ENCODE measurements at places on chromosomes 2 and 18. TPM values are rescaled to one million over a fixed set of nuclear protein-coding genes. Genes with fewer than 3 reads are reported as not detected.
A peak's percentile ranks its signal among the peaks of the same experiment; 100 is the strongest.

DNA sequence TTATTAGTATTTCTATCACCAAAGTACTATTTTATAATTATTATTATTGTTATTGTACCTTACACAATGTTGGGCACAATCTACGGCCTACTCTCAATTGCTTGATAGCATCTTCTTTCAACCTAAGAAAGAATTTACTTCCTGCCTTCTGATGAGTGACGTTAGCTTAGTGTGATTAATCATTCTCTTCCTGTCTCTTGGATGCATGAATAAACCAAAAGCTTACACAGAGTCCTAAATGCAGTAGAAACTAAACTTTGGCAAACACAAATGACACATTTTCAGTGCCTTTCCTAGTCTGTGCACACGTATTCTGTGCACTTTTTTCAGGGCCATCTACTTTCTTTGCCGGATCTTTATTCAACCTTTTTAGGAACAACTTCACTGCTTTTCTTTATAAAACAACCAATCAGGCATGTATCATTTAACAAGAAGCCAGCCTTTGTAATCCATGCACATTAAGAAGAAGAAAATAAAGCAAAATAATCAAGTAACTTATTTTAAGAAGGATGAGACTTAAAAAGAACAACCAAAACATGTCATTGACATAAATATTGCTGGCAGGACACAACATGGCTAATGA lies 19.1 kb downstream of the TRAK2 start:
- H3K4me3 ChIP-seq, result no peak overlapping the region
- no peak for DNase-seq
- no peaks in the 10 kb centered on the region for H3K36me3 ChIP-seq
- peak overlapping the region; percentile 40 for H3K27ac ChIP-seq
- peaks cover 24% of the 10 kb centered on the region for H3K4me1 ChIP-seq

DNA sequence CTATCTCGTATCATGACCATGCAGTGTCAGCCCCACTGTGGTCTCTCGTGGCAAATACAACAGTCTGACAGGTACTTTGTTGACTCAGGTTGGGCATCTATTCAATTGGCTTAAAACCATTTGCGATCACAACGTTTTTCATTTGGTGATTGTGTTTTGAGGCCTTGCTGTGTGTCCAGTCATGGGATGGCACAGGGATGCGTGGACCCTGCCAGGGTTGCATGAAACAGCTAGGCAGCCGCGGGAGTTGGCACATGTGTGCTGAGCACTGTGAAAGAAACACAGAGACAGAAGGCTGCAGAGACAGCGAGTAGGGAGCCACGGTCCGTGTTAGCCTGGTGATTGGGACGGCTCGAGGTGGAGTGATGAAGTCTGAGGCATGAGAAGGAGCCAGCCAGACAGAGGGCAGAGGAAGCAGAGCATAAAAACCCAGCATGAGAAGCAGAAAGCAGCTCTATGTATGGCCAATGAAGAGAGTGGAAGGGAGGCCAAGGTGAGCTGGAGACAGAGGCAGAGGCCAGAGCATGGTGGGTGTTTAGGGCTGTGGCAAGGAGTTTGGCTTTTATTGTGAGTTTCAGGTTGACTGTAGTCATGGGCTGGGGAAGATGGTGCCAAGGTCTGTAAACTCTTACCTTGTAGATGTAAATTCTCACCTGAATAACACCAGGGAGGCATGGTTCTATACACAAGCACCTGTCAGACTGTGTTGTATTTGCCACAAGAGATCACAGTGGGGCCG lies 31.8 kb upstream of the IL1R1 start:
- H3K27me3 ChIP-seq, result no peaks in the 10 kb centered on the region
- no peak overlapping the region for H3K27ac ChIP-seq
- H3K4me1 ChIP-seq, result peaks cover 10% of the 10 kb centered on the region
- H3K36me3 ChIP-seq, result no peaks in the 10 kb centered on the region

- peak; percentile 83 for DNase-seq
- H3K4me1 ChIP-seq, result peaks cover 97% of the 10 kb centered on the region
- H3K36me3 ChIP-seq, result no peaks in the 10 kb centered on the region
- no peak overlapping the region for H3K4me3 ChIP-seq
- H3K27me3 ChIP-seq, result no peaks in the 10 kb centered on the region
Observed at GRCh38 chr2:239226677-239227581, 173.9 kb downstream of the HDAC4 start.

Gene SPDYA
- 1.1 TPM for total RNA-seq

Gene IL1F10
- not detected for total RNA-seq

- DNase-seq, result peak; percentile 90
- H3K27me3 ChIP-seq, result no peaks in the 10 kb centered on the region
- peaks cover 6% of the 10 kb centered on the region for H3K4me1 ChIP-seq
- peak overlapping the region; percentile 94 for H3K27ac ChIP-seq
- H3K4me3 ChIP-seq, result peak overlapping the region; percentile 74
- H3K36me3 ChIP-seq, result no peaks in the 10 kb centered on the region
Observed at GRCh38 chr18:76496194-76496890, 1.3 kb upstream of the ZNF516 start.

GRCh38 chr2:168734199-168734760 lies 68.2 kb upstream of the NOSTRIN start:
- H3K27me3 ChIP-seq, result no peaks in the 10 kb centered on the region
- H3K4me1 ChIP-seq, result no peaks in the 10 kb centered on the region
- DNase-seq, result no peak
- H3K27ac ChIP-seq, result no peak overlapping the region

DNA sequence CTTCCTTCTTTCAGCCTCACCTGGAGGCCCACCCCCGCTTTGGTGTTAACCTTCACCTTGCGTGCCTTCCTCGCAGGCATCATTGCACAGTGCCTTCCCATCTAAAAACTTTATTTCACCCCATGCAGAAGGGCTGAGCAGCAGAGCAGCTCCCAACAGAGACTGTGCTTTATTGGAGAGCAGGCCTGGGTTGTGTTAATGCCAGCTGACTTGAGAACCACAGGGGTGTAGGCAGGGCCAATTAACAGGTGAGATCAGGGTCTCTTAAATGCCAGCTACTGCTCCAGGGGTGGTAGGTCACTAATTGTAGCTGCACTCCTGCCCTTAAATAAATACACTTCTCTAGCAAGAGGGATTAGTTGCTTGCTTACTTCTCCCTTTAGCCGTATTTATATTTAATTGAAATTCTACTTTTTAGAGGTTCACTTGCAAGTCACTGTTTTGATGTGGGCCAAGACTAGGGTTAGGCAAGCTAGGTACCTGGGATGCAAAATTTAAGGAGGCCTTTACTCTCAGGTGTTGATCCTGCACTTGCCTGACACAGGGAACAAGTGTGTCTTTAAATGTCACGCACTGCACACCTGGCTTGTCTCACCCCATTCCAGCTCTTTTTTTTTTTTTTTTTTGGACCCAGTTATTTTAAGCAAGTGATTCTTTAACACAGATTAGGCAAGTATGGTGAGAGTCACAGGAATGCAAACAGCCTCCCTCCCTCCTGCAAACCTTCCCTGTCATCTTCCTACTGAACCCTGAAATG lies 54.5 kb downstream of the LYPD1 start:
- H3K36me3 ChIP-seq, result no peaks in the 10 kb centered on the region
- H3K4me1 ChIP-seq, result no peaks in the 10 kb centered on the region
- H3K27ac ChIP-seq, result no peak overlapping the region
- no peak for DNase-seq
- H3K27me3 ChIP-seq, result no peaks in the 10 kb centered on the region
- H3K4me3 ChIP-seq, result no peak overlapping the region

DNA sequence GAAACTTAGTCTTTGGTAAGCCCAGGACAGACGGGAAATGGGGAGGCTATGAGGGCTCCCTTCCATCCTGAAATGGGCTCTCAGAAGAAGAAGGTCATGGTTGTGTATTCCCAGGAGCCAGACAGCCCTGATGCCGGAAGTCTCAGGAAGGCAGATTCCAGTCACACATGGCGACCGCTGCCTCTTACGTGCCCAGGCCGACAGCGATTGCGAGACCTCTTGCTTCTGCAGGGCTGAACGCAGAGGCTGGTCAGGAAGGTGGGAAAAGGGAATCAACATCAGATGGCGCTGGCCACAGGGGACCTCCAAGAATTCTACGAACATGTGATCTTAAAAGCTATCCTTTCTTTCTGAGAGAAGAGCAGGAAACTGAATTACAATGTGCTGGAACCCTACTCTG lies 22.8 kb upstream of the SH3BP4 start:
- H3K27ac ChIP-seq, result no peak overlapping the region
- no peak overlapping the region for H3K4me3 ChIP-seq
- no peaks in the 10 kb centered on the region for H3K27me3 ChIP-seq
- H3K36me3 ChIP-seq, result no peaks in the 10 kb centered on the region
- H3K4me1 ChIP-seq, result no peaks in the 10 kb centered on the region

DNA sequence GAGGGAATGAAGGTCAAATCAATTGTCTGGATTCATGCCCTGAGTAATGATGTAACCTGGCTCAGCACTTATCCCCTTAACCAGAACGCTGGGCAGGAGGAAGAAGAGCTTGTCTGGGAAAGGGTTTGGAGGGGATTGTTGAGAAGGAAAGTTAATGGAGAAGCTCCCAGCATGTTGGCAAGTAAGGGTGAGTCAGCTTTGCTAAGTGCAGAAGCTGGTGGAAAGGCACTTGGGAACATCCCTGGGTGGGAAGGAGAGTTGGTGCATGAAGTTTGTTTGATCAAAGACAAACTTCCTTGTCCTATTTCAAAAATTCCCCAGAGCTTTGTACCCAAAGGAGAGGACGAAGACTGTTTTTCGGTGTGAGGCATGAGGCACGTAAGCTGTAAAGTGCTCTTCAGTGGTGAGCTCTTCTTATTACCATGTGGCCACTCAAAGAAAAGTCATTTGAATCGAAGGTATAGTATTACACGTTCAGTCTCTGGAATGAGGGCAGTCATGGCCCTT lies 17.6 kb upstream of the DAW1 start:
- H3K27me3 ChIP-seq, result no peaks in the 10 kb centered on the region
- H3K36me3 ChIP-seq, result no peaks in the 10 kb centered on the region
- no peak overlapping the region for H3K4me3 ChIP-seq
- DNase-seq, result no peak
- no peak overlapping the region for H3K27ac ChIP-seq
- H3K4me1 ChIP-seq, result no peaks in the 10 kb centered on the region

- H3K27me3 ChIP-seq, result no peaks in the 10 kb centered on the region
- H3K27ac ChIP-seq, result no peak overlapping the region
- no peaks in the 10 kb centered on the region for H3K36me3 ChIP-seq
- no peak for DNase-seq
- H3K4me3 ChIP-seq, result no peak overlapping the region
- peaks cover 13% of the 10 kb centered on the region for H3K4me1 ChIP-seq
Observed at GRCh38 chr2:26754972-26755670, 9.0 kb upstream of the SLC35F6 start.

DNA sequence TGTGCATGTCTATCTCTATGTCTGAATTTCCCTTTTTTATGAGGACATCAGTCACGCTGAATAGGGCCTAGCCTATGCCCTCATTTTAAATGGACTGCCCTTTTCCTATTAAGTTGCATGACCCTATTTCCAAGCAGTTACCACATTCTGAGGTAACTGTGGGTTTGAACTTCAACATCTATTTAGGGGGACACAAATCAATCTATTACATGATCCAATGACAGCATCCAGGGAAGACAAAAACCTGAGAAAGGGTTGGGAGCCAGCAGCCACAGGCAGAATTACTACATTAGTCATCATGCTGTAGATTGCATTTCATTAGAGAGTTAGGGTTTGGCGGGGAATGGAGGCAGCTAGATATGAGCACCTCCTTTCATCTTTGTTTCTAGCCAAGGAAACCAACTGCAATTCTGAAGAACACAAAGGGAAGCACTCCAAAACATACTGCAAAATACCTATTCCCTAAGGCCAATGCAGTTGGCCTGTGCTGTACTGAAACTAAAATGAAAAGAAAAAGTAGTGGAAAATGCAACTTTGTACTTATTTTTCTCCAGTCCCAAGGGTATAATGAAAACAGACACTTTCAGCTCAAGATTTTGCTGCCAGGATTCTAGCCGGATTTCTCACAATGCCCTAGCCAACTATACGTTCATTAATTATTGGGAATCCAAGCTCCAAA lies 40.4 kb upstream of the C1D start:
- no peak overlapping the region for H3K4me3 ChIP-seq
- no peaks in the 10 kb centered on the region for H3K36me3 ChIP-seq
- no peaks in the 10 kb centered on the region for H3K27me3 ChIP-seq
- no peaks in the 10 kb centered on the region for H3K4me1 ChIP-seq
- no peak overlapping the region for H3K27ac ChIP-seq
- no peak for DNase-seq

Gene ATP6V1C2
- not detected for total RNA-seq

Gene HOXD12
- total RNA-seq, result not detected

Gene CDK15
- total RNA-seq, result 0.71 TPM

Gene HOXD8
- 10.2 TPM for total RNA-seq

- H3K36me3 ChIP-seq, result no peaks in the 10 kb centered on the region
- no peak for DNase-seq
- no peak overlapping the region for H3K27ac ChIP-seq
- no peaks in the 10 kb centered on the region for H3K4me1 ChIP-seq
Observed at GRCh38 chr2:99088017-99088416, 53.5 kb upstream of the C2orf15 start.

DNA sequence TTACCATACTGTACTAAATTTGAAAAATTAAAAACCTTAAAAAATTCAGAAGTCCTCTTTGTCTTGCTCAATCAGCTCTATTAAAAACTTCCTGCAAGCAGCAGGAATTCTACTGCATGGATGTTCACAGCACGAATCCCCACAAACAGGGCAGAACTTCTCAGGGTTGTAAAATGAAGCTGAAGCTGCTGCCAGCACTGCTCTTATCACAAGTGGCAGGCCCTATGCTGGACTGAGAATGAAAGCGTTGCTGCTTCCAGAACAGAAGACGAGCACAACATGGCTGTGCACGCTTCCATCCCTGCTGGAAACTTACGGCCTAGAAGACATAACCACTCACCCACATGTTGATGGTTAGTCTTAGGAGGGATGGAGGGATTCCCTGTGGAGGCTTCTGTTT lies 134.0 kb downstream of the RAB3GAP1 start:
- H3K4me3 ChIP-seq, result no peak overlapping the region
- no peaks in the 10 kb centered on the region for H3K36me3 ChIP-seq
- no peaks in the 10 kb centered on the region for H3K27me3 ChIP-seq
- H3K27ac ChIP-seq, result no peak overlapping the region
- no peak for DNase-seq

DNA sequence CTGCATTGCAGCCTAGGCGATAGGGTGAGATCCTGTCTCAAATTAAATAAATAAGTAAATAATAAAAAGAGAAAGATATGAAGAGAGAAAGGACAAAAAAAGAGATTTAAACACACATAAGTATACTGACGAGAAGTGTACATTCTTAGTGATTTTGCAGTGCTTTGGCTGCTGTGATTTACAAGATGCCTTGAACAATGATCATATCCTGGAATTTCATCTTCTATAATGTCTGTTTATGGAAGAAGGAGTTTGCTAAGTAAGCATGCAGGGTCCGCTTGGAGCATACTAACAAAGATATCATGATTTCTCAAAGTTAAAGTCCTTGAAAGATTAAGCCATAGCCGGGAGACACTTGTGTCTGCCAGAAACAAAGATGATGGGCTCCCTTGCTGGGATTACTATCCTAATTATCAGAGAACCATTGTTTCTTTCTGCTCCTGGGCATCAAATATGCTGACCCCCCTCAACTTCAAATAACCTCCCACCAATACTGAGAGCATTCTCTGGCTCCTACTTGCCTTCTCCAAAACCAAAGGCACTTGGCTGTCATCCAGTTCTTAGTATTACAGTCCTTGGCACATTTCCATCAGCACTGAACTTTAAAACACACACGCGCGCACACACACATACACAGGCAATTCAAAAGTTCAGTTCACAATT lies 47.5 kb upstream of the STAM2 start:
- no peaks in the 10 kb centered on the region for H3K36me3 ChIP-seq
- no peaks in the 10 kb centered on the region for H3K27me3 ChIP-seq
- DNase-seq, result peak; percentile 71
- no peaks in the 10 kb centered on the region for H3K4me1 ChIP-seq

- H3K36me3 ChIP-seq, result no peaks in the 10 kb centered on the region
- no peak overlapping the region for H3K4me3 ChIP-seq
- no peak for DNase-seq
- no peaks in the 10 kb centered on the region for H3K4me1 ChIP-seq
- H3K27ac ChIP-seq, result no peak overlapping the region
Observed at GRCh38 chr2:56671973-56672569, 488.3 kb downstream of the CCDC85A start.

All from sigmoid colon (tissue), 7 donors.